Glutamatergic neuron (in vitro differentiated cells): ENCODE measurements at places on chromosomes 1 and 21.

- H3K36me3 ChIP-seq = peaks cover 3% of the 10 kb centered on the region
- H3K27me3 ChIP-seq = peaks cover 8% of the 10 kb centered on the region
- peaks cover 14% of the 10 kb centered on the region for H3K4me1 ChIP-seq
- no peak overlapping the region for H3K27ac ChIP-seq
Measured at GRCh38 chr1:158095737-158096335, 84.9 kb upstream of the CD1D start.

DNA sequence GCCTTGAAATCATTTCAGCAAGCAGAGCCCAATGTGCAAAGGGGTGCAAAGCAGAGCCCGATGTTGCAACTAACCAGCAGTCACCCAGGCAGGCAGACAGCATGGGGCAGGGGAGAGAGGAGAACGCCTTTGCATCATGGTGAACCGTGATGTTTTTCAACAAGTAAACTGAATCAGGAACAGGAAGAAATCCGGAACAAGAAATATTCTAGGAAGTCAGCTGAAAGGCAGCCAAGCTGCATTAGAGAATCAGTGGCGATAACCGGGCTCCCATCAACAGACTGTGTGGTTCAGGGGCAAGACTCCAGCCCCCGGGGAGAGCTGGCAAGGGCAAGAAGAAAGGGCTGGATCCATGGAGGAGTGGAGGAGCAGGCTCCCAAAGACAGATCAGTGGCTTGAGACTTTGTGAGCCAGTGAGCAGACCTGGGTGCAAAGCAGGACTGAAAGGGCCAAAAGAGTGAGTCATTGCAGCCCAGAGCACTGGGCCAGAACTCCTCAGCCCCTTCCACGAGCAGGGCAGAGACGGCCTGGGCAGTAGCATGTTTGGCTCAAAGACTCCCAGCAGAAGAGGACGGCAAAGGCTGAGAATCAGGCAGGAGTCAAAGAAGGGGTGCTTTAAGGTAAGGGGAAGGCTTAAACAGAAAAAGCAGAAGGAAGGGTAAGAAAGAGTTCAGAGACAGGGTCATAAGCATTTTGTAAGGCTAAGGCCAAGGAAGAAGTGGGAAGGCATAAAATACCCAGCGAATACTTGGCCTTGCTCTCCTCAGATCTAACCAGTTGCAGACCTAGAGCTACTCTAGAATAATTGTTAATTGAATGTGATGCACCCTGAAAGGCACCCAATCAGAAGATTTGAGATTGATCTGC is 155.0 kb downstream of the SETD4 start:
- no peaks in the 10 kb centered on the region for H3K27me3 ChIP-seq
- H3K4me1 ChIP-seq = no peaks in the 10 kb centered on the region
- H3K4me3 ChIP-seq = no peak overlapping the region

- H3K4me1 ChIP-seq = no peaks in the 10 kb centered on the region
- no peak overlapping the region for H3K27ac ChIP-seq
- no peak for DNase-seq
- H3K36me3 ChIP-seq = peaks cover 11% of the 10 kb centered on the region
- H3K4me3 ChIP-seq = no peak overlapping the region
Measured at GRCh38 chr1:225453797-225454648, 26.2 kb upstream of the LBR start.

GRCh38 chr1:200082329-200082728 is 54.8 kb downstream of the NR5A2 start:
- H3K36me3 ChIP-seq = no peaks in the 10 kb centered on the region
- no peak overlapping the region for H3K27ac ChIP-seq
- peaks cover 2% of the 10 kb centered on the region for H3K27me3 ChIP-seq
- DNase-seq = no peak
- H3K4me3 ChIP-seq = no peak overlapping the region
